ENCODE measurements at places on chromosomes 4 and X. TPM values are rescaled to one million over a fixed set of nuclear protein-coding genes. Genes with fewer than 3 reads are reported as not detected.

Gene SYP
- 0.59 TPM for total RNA-seq

Gene ASB11
- not detected for total RNA-seq

Gene POU3F4
- total RNA-seq: not detected

Gene SH3BGRL
- total RNA-seq: 122 TPM

Gene DOK7
- not detected for total RNA-seq

Gene FMR1NB
- not detected for total RNA-seq

Gene MTTP
- total RNA-seq: 0.39 TPM

Gene HSD17B13
- 0.49 TPM for total RNA-seq

Gene AIMP1
- total RNA-seq: 35.4 TPM

Gene FGF5
- 5.4 TPM for total RNA-seq

Gene EGF
- total RNA-seq: 4.2 TPM

Gene MAGED2
- 239 TPM for total RNA-seq

Gene PF4V1
- total RNA-seq: 0.72 TPM

Gene IGFBP7
- total RNA-seq: 436 TPM

Gene NUP62CL
- not detected for total RNA-seq

Gene F8A2
- total RNA-seq: not detected

Gene DCTD
- total RNA-seq: 70.6 TPM

Gene CTPS2
- total RNA-seq: 17.9 TPM

DNA sequence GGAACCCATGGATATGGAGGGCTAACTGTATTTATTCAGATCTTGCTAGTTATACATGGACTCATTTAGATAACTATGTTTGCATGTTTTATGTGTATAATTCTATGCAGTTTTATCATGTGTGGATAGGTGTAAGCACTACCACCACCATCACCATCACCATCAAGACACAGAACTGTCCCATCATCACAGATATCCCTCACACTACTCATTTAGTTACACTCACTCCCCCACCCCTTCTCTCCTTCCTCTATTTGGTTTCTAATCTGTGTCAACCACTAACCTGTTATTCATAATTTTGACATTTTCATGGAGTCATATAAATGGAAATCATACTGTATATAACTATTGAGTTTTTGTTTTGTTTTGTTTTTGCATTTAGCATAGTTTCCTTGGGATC, 43.7 kb downstream of the STAG2 start:
- DNase-seq: no peak

- no peak for DNase-seq
Measured at GRCh38 chr4:141195095-141195707, 25.5 kb upstream of the ZNF330 start.

DNA sequence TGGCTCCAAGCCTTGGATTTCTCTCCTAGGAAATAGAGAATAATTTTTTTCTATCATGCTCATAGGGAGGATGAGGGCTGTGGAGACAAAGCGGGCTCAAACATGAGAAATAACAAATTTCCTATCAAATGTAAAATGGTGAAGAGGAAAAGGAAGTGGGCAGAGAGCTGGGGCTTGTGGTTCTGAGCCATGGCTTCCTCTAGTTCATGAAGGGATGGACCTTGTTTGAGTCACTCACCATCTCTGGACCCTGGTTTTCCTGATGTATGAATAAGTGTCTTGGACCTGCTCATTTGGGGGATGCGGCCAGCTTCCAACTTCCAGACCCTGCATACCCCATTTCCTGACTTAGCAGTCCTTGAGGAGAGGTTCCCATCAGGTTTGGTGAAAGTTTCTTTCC, 63.0 kb downstream of the MSX1 start:
- no peak for DNase-seq

DNA sequence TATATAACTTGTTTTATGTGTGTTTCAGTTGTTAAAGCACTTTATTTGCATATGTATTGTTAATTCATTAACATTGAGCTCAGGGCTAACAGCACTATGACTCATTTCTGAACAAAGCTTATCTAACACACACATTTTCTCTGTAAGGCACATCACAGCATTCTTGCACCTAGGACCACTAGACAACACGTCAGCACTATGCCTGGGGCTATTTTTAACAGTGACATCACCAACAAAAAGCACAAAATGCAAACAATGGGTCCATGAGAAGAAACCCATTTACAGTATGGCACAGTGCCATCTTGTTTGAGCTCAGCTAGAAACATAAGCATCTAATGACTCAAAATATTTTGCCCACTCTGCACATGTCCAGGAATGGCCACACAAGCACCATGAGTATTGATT, 124.4 kb downstream of the RELL1 start:
- DNase-seq: peak; percentile 75

GRCh38 chr4:124977045-124977444, 264.5 kb upstream of the ANKRD50 start:
- DNase-seq: no peak

GRCh38 chr4:6710996-6711395, 1.3 kb upstream of the MRFAP1L1 start:
- DNase-seq: no peak

DNA sequence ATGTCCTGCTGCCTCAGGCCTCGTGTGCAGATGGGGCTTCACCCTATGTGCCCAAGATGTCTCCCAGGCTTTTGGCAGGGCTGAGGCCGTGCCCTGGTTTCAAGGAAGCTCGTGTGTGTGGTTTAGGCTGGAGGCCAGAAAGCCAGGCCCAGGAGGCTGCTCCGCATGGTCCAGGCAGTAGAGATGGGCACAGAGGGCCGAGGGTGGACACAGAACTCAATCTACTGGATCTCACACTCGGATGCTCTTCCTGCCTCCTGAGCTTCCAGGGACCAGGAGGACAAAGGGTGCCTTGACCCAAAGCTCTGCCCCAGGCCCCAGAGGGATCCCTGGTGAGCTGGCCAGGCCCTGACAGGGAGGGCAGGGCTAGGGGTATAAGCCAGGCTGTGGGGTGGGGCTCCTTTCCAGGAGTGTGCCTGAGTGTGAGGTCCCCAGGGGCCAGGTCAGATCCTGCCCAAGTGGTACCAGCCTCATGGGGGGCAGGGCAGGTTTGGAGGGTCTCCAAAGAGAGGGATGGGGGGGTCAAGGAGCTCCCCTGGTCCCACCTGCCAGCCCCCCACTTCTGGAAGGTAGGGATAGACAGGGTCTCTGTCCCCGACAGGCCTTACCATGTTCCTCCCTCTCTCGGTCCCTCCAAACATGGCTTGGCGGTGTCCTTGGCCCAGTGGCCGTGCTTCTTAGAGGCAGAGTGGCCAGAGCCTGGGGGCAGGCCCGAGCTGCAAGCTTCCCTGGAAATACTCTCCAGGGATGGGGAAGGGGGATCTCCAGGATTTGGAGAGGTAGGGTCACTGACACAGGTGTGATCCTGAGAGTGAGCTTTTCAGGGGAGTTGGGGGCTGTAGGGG, 23.8 kb downstream of the HTRA3 start:
- no peak for DNase-seq

DNA sequence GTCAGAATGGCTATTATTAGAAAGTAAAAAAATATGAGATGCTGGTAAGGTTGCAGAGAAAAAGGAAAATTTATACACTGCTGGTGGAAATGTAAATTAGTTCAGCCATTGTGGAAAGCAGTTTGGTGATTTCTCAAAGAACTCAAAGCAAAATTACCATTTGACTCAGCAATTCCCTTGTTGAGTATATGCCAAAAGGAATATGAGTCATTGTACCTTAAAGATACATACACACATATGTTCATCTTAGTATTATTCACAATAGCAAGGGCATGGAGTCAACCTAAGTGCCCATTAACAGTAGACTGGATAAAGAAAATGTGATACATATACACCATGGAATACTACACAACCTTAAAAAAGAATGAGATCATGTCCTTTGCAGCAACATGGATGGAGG, 148.2 kb downstream of the COMMD8 start:
- peak; percentile 29 for DNase-seq

DNA sequence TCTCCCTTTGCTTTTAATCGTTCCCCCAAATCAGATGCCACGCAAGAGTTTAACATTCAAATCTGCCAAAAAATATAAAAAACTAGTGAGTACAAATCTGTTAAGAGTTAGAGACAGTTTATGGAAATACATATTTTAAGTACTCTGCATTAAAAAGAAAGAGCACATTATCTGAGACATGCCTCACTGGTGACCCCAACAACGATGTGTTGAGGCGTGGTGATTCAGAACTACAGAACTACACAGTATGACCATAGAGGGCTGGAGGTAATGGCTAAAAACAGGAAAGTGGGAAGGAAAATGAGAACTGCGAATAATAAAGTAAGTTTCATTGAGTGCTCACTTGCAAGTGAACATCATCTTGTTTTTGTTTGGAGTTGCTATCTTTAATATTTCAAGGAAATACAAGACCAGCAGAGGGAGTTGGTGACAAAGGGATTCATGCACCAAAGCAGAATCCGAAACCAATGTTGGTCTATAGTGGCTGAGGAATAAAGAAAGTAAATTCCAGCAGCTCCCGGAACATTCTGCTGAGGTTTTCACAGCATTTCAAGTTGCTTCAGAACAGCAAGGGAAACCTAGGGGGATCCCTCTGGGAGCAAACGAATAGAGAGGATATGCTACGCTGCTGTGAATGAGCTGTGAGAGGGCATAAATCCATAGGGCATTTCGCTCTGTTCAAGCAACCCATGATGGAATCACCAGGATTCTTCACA, 92.2 kb downstream of the DCHS2 start:
- peak; percentile 77 for DNase-seq

DNA sequence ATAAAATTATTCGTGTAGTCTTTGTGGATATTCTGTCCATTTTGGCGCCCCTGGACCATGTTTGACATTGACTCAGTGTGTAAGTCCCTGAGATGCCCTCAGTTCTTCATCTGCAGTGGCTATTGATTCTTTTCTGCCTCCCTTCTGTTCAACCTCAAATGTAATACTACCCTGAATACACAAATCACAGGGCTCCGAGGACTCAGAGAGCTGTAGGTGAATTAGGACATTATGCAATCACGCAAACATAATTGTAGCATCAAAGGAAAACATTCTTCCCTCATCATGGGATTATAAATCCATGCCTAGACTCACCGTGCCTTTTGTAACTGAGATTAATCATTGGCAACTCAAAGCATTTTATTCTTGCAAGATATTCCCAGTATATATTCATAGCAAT, 161.4 kb upstream of the PACRGL start:
- no peak for DNase-seq

DNA sequence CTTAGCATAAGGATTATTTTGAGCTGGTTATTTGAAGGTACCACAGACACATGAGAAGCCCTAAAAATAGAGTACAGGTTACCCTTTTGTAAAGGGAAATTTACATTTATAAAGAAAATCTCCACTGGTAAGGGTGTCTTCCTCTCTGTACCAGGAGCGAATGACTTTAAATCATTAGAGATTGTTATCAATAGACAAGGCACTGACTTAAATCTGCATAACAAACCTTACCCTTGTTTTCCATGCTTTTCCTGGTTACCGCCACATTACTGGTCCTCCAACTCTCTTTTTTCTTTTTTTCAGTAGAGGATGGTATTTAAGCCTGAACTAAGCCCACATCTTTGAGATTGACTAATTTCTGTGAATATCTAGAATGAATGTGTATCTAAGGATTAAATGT, 129.8 kb downstream of the SLC7A11 start:
- DNase-seq: no peak

DNA sequence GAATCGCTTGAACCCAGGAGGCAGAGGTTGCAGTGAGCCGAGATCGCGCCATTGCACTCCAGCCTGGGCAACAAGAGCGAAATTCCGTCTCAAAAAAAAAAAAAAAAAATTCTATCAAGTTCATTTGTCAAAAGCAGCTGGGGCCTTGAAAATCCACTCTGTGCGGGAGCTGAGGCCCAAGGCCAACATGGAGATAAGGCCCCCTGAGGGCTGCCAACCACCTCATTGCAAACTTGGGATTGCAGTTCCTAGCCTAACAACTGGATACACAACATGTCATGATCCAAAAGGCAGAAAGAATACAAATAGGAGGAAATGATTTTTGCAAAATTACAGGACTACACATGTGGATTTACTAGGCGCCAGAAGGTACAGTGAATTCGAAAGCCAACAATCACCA, 22.5 kb upstream of the PRDX4 start:
- no peak for DNase-seq

- DNase-seq: peak; percentile 3
Measured at GRCh38 chr4:123127218-123127617, 204.8 kb upstream of the NUDT6 start.

DNA sequence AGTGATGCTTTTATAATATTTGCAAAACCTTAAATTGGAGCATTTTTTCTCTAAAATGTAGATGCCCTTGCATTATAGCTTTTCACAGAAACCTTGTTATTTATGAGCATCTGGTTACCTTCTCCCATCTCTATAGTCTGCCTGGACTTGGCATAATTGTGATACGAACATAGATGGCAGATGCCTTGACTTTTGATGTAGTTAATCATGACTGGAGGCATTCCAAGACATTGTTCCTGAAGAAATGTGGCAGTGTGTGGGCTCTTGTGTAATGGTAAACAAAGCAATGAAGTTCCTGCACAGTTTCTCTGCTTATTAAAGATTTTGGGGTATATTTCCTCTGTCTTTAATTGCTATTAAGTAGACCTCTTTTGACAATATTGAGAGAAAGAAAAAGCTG, 500.1 kb downstream of the PCDH19 start:
- DNase-seq: no peak

- no peak for DNase-seq
Measured at GRCh38 chrX:21802839-21803238, 36.6 kb upstream of the MBTPS2 start.

GRCh38 chr4:54728368-54728767, 70.6 kb downstream of the KIT start:
- no peak for DNase-seq

DNA sequence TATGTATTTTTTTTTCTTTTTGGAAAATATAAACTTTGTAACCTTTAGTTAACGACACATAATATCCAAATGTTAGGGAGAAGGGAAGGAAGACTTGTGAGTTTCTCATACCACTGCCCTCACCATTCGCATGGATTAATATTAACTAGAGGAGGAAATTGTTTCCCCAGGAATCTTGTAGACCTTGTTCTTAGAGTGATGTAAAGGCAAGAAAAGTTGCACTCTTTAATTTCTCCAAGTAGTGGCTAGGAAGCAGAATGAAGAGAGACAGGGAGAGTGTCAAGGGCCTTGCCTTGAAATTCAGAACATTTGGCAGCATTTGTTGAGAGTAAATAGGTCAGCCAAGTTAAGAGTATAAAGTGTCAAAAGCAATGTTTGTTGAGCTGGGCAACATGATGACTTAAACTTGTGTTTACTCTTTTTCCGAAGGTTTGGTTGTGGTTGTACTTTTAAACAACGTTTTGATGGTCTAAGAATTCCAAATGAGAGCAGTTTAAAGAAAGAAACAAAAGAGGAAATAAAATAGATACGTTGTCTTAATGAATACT, 105.7 kb downstream of the TENM3 start:
- no peak for DNase-seq

GRCh38 chr4:109465069-109465468, 31.5 kb downstream of the SEC24B start:
- peak; percentile 16 for DNase-seq

GRCh38 chrX:110703641-110704040, 92.0 kb downstream of the CHRDL1 start:
- DNase-seq: no peak

DNA sequence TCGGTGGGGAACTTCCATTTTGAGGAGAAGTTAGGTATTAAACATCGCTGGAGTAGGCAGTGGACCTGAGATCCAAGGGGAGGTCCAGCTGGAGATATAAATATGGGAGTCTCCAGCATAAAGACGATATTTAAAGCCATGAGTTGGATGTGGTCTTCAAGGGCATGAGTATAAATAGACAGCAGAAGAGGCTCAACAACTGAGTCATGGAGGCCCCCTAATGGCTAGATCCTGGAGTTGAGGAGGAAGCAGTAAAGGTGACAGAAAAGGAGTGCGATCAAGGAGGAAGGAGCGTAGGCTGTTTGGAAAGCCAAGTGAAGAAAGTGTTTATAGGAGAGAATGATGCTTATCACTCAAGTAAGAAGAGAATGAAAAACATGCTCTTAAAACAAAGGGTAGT, 18.1 kb upstream of the APBB2 start:
- peak; percentile 33 for DNase-seq

GRCh38 chr4:10179957-10180602, 63.5 kb upstream of the WDR1 start:
- no peak for DNase-seq
